Esophagus squamous epithelium (tissue), 5 donors: ENCODE measurements at places on chromosomes 3 and 15.

DNA sequence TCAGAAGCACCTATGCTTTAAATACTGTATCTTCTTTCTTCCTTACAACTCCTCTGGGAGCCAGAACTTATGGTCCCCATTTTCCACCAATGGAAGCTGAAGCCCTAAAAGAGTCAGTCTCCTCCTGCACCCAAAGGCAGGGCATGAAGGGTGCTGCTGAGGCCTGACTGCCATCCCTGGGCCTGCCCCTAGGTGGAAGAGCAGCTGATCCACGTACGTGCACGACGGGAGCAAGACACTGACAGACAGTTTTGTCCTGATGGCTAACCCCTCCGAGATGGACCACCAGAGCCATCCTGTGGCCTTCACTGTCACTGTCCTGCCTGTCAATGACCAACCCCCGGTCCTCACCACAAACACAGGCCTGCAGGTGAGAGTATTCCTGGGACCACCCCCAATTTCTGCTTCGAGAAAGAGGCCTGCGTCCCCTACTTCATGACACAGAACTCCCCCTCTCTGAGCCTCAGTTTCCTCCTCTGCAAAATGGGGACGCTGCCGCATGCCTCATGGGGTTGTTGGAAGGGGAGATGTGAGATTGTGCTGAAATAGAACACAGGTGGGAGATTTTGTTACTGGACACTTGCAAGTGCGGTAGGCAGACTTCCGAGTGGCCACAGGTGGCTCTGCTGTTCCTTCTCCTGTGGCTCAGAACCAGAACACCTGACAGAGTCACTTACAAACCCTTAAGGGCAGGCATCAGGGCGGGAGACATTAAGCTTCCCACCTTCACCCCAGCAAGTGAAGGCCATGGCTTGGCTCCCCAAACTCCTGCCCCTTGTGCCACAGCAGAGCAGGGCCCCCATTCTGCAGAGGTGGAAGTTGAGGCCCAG, 175.4 kb downstream of the TBC1D2B start:
- DNase-seq: no peak

DNA sequence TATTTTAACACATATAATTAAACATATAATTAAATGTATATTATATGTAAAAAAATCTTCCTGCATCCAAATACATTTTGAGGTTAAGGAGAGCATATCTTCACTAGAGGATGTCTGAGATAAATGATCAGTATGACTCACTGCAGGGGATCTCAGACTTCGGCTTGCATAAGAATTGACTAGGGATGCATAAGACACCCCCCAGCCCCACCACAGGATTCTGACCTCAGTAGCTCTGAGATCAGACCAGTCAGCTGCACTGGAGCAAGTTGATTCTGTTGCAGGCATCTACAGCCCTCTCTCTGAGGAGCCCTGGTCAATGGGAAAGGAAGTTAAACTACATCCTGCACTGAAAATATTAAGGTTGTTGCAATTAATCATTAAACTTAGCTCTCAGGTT, 29.0 kb upstream of the TBC1D21 start:
- no peak for DNase-seq

DNA sequence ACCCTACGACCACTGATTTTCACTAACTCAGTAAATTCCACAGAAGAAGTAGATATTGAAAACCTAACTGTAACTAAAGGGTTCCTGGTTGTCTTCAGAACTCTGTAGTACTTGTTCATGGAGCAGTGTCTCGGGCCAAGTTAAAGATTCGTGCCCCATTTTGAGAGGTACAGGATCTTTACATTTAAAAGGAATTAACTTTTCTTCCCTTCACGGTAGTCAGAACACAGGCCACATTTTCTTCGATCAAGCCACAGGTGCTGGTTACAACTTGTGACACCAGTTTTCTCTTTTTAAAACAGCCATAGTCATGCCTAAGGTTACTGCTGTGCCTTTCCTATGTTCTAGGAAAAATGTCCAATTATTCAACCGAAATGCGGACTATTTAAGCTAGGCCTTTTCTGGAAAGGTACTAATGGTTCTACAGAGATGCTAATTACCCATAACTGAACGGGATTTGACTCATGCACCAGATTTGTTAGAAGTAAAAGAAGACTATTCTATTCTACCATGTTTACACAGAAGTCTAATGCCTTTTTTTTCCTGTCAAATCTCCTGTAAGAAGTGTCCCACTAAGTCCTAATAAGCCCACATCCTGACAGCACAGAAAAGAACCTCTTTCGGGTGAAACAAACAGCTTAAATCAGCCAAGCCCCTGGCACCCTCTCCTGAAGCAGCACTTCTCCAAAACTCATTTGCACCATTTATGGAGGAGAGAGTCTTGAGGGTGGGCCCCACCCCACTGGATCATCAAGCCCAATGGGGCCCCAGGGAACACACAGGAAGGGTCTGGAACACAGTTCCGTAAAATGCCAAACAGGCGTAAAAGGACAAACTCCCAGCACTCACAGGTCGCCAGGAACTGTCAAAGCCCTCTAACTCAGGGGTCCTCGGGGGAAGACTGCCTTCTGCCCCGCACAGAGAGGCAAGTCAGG, 1.9 kb downstream of the LRIG1 start:
- no peak for DNase-seq

GRCh38 chr3:117404141-117404540, 694.6 kb downstream of the TUSC7 start:
- DNase-seq: no peak

- DNase-seq: no peak
Observed at GRCh38 chr3:87568331-87568730, 291.9 kb upstream of the POU1F1 start.

GRCh38 chr3:32818229-32818969, 602 bp downstream of the TRIM71 start:
- DNase-seq: no peak

GRCh38 chr3:107660306-107660976, 137.7 kb downstream of the BBX start:
- DNase-seq: no peak

- no peak for DNase-seq
Observed at GRCh38 chr15:90015749-90016148, 14.6 kb downstream of the ZNF710 start.

DNA sequence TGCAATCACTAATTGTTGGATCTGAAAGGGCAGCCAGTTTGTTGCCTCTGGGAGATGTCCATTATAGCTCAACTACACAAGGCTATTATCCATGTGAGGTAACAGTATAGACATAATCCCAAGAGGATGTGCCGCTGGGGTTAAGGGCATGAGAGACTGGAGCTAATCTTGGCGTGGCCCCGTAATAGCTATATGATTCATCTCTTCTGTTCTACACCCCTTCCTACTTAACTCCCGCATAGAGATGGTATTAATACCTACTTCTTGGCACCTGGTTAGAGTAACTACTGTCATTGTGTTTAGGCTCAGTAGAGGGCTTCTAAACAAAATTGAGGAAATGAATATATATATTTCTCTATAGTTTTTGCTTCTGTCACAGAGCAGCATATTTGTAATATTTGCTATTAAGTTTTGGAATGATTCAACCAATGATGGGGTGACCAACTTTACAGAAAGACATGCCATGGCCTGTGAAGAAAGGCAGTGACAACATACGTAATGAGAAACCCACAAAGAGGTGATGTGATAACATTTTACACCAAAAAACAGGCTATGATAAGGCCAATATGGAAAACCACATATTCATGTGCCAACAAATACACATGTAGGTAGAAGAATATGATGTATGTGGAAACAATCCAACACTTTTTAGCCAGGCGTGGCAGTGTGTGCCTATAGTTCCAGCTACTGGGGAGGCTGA, 76.8 kb upstream of the DPH6 start:
- DNase-seq: no peak

DNA sequence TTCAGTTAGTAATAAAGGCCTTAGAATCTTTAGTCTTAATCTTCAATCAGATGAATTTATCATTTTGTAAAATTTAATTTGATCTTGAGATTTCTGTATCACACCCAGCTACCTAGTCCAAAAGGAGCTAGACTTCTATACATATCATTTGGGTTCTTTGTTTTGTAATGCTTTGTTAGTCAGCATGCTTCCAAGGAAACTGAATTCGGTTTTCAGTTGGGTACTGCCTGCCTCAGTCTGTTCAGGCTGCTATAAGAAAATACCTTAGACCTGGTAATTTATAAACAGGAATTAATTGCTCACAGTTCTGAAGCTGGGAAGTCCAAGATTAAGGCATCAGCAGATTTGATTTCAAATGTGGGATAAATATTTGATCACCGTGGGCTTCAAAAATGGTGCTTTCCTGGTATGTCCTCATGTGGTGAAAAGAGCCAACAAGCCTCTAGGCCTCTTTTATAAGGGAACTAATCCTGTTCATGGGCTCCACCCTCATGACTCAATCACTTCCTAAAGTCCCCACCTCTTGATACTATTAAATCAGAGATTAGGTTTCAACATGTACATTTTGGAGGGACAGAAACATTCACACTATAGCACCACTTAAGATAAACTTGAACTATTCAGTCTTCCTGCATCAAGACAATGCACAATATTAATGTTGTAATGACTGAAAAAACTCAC, 800.7 kb downstream of the NAALADL2 start:
- DNase-seq: no peak

- no peak for DNase-seq
Observed at GRCh38 chr3:157477441-157477840, 25.8 kb downstream of the VEPH1 start.

DNA sequence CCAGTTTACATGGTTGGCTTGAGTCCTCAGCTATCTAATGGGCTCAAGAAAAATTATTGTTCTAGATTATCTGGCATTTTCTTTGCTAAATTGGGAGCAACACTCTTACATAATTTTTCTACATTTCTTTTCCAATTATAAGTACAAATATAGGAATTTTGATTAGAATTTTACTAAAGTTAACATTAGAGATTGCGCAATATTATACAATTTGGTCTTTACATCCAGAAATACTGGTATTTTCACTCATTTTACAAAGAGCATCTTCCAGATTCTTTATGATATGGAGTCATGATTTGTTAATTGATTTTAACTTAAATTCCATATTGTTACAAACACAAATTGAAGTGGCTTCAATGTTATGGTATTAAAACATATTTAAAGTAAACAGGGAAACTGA, 19.7 kb upstream of the GOLGB1 start:
- DNase-seq: no peak

DNA sequence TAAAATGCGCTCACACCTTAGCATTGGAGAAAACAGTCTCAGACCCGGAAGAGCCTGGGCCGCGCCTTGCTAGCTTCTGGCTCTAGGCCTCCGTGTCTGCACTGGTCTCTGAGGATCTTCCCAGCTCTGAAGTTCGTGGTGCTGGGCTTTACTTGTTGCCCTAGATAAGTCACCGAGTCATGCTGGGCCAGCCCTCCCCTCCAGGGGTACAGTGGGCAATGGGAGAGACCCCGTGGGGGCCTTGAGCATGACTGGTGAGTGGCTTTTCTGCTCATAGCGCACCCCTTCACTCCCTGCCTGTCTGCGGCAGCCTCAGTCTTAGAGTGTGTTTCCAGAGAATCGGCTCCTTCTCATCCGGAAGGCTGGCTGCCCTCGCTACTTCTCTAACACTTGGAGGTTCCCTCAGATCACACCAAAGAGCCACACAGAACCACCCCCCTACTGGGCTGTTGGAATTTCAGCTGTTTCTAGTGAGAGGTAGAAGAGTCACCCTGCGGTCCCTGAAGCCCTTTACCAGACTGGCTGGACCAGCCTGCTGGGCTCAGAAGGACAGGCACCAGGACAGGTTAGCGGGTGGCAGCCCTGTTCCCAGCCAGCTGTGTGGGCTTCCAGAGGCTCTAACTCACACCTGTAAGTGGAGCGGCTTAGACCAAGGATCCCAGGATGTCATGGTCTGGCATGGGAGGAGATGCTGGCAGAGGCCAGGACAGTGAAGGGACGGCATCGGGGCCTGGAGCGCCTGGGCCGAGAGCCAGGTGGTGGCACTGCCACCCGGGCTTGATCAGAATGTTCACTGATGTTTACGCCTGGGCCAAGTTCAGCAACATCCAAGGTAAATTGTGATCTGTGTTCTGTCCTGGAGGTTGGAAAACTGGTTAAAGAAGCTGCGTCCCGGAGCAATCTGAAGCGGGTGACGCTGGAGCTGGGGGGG, 17.9 kb downstream of the ALDH1A3 start:
- no peak for DNase-seq

- DNase-seq: no peak
Observed at GRCh38 chr3:16051691-16052090, 122.8 kb upstream of the GALNT15 start.

DNA sequence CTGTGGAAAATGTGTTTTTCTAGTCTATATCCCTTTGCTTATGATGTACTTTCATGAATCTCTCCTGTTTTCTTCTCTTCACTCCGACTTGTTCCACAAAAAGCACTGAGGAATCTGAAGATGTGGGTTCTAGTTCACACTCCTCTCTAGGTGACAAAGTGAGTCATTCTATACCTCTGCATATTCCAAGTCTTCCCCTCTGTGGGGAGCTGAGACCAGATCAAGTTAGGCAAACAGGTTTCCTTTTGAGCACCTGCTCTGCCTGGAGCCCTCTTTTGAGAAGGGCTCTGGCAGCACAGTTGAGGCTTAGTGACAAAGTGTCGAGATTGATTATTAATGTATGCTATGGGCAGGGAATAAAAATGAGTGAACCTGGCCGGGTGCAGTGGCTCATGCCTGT, 82.4 kb upstream of the VGLL4 start:
- no peak for DNase-seq

DNA sequence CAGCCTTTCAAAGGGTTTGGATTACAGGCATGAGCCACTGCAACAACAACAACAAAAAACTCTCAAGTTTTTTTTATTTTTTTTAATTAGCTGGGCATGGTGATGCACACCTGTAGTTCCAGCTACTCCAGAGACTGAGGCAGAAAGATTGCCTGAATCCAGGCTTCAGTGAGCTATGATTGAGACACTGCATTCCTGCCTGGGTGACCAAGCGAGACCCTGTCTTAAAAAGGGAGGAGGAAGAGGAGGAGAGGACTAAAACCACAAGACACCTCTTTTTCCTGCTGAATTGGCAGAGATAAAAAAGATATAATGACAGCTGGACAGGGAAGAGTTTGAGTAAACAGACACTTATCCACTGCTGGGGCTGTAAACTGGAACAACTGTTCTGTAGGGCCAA, 22.7 kb upstream of the CHRNB4 start:
- no peak for DNase-seq
